Bone marrow (tissue), 2 donors: ENCODE measurements at places on chromosomes 2 and 18.
A peak's percentile ranks its signal among the peaks of the same experiment; 100 is the strongest.

GRCh38 chr18:48563027-48563426 is 24.2 kb downstream of the CTIF start:
- DNase-seq = no peak

- DNase-seq = no peak
Observed at GRCh38 chr18:34604591-34604990, 105.5 kb upstream of the DTNA start.

DNA sequence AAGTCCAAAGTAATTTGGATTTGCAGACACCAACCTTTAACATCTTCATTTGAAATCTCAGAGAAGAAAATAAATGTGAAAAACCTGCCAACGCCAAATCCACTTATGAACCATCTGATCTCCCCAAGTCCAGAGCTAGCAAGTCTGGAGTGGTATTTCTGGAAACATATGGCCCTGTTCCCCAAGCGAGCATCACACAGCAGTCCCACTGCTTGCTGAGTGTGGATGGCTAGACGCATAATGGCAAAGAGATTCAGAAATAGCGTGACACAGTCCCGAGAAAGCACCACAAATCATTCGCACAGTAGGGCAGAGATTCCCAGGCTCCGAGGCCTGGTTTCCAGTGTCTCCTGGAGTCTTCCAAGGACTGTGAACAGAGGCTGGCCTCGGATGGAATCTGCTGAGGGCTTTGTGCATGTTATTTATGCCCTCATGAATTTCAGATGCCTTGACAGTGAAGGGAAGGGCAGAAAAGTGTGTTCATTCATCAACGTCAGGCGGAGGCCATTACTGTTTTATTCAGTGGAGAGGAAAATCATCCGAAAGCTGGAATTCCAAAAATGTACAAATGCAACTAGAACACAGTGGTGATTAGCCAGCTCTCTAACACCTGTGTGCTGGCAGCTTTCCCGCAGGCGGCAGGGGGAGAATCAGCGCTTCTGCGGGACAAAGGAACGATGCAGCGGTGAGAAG is 417.0 kb downstream of the EIPR1 start:
- no peak for DNase-seq

DNA sequence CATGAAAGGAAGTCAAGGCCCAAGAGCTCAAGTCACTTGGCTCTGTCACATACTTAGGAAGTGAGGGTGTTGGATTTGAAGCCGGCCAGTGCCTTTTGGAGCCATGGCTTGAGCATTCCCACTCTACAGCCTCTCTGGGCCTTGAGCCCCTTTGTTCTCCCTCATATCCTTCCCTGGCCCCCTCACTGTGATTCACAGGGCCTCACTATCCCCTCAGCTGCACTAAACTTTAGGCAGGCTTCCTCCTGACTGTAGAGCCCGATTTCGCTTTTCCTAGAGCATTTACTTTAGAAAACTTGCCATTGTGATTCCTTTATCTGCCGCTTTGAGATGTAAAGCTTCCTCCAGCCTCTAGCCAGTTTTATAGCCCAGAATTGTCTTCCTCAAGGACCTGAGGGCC is 107.6 kb downstream of the FBXO15 start:
- no peak for DNase-seq

- DNase-seq = peak; percentile 12
Observed at GRCh38 chr2:63056107-63057050, 5.7 kb downstream of the OTX1 start.

GRCh38 chr18:48713309-48713708 is 174.5 kb downstream of the CTIF start:
- DNase-seq = no peak

GRCh38 chr18:79182047-79182713 is 113.0 kb downstream of the ATP9B start:
- DNase-seq = no peak

GRCh38 chr2:141610564-141611175 is 520.1 kb downstream of the LRP1B start:
- no peak for DNase-seq

- no peak for DNase-seq
Observed at GRCh38 chr2:171547720-171548119, 25.4 kb downstream of the CYBRD1 start.

DNA sequence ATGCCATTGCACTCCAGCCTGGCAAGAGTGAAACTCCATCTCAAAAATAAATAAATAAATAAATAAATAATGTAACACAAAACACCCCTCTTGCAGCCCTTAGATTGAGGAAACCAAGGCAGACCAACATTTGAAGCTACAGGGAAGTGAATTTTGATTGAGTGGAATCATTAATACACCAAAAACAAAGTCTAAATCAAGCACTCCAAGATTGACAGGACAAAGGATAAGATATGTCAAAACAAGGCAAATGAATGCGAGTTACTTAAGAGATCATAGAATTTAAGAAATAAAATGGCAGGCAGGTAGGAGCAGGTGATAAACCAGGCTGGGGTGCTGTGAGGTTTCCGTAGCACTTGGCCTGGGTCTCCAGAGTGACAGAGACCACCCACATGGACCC is 54.9 kb upstream of the RAB12 start:
- no peak for DNase-seq

- DNase-seq = no peak
Observed at GRCh38 chr18:26448714-26449159, 99.6 kb downstream of the KCTD1 start.

GRCh38 chr2:164869420-164869772 is 27.8 kb upstream of the COBLL1 start:
- DNase-seq = no peak

DNA sequence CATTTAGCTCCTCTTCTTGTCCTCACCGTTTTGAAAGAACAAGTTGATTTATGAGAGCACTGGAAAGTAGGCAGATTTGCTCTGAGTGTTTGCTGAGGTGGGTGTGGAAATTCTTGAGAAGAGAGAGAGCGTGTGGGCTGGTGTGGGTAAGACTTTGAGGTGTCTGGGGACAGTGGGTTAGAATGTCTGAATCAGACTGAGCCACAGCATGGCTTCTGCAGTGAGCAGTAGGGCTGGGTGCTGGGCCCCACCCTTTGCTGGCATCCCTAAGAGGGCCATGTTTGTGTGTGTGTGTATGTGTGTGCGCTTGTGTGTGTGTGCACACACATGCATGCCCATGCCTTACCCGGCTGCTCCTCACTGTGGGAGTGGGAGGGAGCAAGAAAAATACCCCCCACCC is 63.7 kb downstream of the COPS8 start:
- no peak for DNase-seq

DNA sequence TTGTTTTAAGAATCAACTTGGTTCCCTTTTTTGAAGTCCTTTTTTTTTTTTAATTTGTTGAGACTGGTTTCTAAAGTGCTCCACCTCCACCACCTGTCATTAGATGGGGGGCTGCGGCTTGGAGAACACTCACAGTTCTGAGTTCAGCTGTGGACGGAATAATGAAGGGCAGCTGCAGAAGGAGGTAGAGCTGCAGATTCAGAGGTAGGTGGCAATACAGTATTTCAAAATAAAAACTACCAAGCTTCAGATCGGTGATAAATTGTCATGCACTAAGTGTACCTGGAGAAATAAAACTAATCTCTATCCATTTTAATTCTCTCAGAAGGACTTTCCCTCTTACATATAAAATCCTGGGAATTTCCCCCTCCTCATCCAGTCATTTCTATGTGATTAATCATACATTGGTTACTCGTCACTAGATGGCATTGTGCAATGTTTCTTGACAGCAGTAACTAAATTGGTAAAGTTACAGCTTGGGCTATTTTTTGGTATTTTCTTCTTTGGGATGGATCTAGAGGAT is 81.1 kb upstream of the SLC39A10 start:
- no peak for DNase-seq

DNA sequence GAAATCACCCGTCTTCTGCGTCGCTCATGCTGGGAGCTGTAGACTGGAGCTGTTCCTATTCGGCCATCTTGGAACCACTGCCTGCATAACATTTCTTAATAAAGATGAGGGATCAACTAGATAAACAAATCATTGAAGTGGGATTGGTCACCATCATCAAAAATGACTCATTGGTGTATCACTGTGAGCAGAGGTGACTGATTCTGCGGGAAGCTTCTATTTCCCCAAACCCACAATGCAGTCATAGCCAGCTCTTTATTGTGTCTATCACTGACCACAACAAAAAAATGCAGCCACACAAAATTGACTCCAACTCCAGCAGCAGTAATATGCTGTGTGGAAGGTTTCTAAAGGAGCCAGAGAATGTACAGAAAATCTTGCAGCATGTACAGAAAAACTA is 630.7 kb upstream of the HS6ST1 start:
- no peak for DNase-seq

- no peak for DNase-seq
Observed at GRCh38 chr2:181354626-181355025, 102.6 kb upstream of the ITGA4 start.

- no peak for DNase-seq
Observed at GRCh38 chr18:42517896-42518295, 562.9 kb downstream of the PIK3C3 start.

DNA sequence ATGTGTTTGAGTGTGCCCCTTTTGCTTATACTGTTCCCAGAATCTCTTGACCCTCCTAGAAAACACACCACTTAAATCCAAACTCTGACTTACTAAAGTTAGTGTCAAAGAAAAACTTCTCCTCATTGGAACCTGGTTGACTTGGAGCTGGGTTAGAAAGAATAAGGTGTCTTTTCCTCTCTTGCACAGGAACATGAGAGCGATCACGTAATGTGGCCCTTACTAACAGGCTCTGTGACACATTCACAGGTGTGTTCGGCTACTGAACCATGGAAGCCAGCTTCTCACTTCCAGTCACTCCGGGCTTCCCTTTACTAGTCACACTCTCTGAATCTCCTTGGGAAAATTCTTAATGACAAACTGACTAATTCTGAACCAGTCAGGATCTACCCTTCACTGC is 5.4 kb upstream of the POU3F3 start:
- DNase-seq = no peak

DNA sequence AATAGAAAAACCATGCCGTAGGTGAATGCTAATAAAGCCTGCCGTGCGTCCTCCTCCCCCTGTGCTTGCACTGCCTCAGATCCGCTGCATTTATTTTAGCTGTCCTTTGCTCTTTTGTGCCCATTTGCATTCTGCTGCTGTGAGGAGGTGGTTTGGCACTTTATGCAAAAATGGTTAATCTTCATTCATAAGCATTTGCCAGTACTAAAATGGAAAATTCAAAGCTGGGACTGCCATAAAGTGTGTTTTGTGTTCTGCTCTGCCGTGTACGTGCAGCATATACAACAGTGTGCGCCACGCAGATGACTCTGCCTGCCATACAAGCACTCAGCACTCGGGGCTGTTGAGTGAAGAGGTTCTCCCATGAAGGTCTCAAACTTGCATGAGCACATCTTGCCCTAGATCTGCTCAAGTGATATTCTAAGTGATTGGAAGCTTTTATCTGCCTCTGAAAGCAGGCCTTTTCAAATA is 73.6 kb downstream of the SPATS2L start:
- DNase-seq = no peak

- no peak for DNase-seq
Observed at GRCh38 chr18:60649107-60649506, 276.5 kb upstream of the MC4R start.

GRCh38 chr2:5145053-5145452 is 547.1 kb upstream of the SOX11 start:
- no peak for DNase-seq
